ENCODE measurements at places on chromosomes 13 and 19.

- no peak for DNase-seq
These were observed 87.1 kb upstream of the STK24 start for GRCh38 chr13:98664047-98664446.

DNA sequence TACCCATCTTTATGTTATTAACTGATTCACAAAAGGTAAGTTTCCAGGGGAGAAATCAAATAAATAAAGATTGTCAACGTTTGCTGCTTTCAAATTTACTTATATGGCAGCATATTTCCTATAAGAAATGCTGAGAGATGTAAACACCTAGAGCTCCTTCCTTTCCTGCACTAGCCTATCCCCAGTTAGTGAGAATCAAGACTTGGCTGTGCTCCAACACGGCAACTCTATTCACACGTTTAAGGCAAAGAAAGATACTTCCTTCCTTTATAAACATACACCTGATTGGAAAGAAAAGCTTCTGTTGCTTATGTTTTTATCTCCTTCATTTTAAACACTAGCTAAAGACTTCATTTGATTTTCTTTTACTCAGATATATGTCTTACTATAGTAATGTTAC, 107.0 kb downstream of the PCDH9 start:
- DNase-seq, result peak; percentile 49

- peak; percentile 59 for DNase-seq
These were observed 1.5 kb downstream of the PDS5B start for GRCh38 chr13:32587811-32588170.

DNA sequence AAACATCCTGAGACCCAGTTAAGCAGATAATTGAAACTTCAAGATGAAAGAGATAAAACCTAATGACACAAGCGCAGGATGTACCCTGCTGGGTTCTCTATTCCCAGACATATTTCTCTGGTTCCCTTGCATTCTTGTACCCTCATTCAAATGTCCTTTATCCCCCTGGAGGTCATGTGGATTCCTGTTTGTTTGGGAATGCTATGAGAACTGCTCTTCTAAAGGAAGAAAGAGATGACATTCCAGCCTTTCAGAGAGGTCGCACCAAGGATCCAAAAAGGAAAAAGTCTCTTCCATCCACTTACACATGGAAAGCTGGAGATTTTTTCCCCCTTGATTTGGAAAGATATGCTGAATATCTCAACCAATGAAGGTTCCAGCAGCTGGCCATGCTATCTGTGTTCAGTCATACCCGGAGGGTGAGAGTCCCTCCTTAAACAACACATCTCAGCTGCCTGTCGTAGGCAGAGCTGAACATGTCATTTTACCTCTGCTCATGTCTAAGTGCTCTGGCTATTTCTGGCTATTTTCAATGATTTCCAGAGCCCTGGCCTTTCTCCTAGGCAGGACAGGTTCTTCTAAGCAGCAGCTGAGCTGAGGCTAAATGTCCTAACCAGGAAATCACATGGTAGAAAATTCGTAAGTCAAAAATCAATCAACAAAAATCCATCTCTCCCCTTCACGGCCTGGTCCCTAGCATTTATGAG, 52.5 kb downstream of the C13orf42 start:
- no peak for DNase-seq

DNA sequence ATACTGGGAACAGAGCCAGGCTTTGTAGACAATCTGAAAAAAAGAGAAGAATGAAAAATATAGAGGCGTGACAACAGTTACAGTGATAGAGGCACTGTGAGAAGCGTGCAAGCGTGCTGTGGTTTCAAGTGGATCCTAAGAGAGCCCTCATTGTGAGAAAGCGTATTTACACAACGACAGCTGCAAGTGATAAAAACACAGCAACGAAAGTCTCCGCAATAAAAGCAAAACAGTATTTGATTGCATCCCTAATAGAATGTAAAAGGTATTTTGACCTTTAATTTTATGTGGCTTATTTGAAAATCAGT, 642.7 kb upstream of the ARGLU1 start:
- peak; percentile 71 for DNase-seq

- no peak for DNase-seq
These were observed 24.1 kb downstream of the UPF1 start for GRCh38 chr19:18855647-18856384.

- no peak for DNase-seq
These were observed 49.0 kb upstream of the PNMA8B start for GRCh38 chr19:46544651-46545050.

DNA sequence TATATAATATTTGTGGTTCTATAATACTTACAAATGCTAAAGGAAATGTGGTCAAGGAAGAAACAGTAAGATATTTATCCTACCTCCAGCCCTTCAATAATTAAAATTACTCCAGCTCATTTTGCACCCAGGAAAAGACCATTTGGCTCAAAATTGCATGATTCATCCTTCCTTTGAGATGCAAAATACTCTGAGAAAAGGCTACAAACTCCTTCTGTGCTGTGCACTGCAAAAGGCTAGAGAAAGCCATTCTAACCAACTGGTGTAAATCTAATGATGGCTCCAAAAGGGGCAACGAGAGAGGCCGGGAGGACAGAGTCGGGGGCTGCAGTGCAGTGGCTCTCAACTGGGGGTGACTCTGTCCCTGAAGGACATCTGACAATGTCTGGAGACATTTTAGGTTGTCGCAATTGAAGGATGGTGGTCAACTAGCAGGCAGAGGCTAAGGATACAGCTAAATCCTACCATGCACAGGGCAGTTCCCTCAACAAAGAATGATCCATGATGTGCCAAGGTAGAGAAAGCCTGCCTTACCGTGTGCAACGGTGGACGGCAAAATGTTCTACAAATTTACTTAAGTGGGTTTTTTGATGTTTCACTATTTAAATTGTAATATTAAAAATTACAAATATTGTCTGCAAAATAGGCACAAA, 32.6 kb downstream of the SLC7A1 start:
- DNase-seq, result no peak

DNA sequence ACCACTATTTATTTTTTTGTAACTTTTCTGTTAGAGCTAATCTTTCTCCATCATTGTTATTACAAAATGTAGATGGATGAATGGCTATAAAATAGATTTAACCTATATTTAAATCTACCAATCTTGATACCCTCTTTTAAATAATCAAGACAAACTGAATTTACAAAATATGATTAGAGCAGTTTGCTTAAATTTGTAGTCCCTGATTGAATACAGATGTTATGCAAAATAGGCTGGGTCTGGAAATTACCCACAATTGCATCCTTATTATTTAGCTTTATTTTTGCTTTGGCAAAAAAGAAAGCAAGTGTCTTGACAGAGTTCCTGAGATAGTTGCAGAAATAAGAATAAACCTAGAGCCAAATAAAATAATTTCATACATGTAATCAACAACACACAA, 352.8 kb downstream of the KLF12 start:
- no peak for DNase-seq

DNA sequence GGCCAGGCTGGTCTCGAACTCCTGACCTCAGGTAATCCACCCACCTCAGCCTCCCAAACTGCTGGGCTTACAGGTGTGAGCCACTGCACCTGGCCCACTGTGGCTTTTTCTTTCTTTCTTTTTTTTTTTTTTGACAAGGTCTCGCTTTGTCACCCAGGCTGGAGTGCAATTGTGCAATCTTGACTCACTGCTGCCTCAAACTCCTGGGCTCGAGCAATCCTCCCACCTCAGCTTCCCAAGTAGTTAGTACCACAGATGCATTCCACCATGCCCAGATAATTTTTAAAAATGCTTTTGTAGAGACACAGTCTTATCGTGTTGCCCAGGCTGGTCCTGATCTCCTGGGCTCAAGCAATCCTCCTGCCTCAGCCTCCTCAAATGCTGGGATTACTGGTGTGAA, 12.1 kb upstream of the FCGBP start:
- no peak for DNase-seq

DNA sequence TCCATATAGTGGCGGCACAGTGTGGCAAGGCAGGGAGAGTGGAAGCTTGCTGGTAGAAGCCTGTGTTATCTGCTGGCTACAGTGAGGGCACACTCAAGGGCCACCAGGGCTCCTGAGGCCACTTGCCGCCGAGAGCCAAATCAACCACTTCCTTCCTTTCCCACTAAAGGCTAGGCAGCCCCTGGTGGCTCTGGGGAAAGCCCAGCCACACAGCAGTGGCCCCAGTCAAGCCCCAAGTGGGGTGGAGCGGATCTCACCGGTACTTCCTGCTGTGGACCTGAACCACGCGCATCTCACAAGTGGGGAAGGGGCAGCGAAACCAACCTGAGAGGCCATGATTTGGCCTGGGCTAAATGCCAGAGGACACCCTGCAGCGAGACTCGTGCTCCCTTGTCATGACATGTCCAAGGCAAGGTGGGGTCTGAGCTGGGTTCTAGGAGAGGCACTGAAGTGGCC, 21.9 kb upstream of the SLC35E1 start:
- no peak for DNase-seq

- DNase-seq, result no peak
These were observed 107.8 kb downstream of the SGCG start for GRCh38 chr13:23288564-23288963.

DNA sequence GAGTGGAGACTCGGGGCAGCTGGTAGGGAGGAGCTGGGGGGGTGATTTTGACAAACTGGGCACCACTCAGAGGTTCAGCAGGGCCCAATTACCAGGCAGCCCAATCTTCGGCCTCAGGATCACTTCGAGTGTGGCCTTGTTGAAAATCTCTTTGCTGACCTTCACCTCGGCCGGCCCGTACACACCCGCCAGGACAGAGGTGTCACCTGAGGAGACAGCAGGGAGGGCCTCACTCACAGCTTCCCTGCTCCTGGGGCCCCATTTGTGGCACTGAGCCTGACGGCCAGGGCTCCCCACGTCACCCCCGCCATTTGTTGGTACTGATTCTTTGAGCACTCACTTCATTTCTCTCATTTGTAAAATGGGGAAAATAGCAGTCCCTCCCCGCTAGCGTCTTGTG, 4.4 kb downstream of the EXOSC5 start:
- DNase-seq, result no peak

GRCh38 chr19:43409415-43409814, 5.3 kb upstream of the TEX101 start:
- no peak for DNase-seq

- DNase-seq, result no peak
These were observed 1332.0 kb upstream of the PCDH20 start for GRCh38 chr13:62747629-62748028.

DNA sequence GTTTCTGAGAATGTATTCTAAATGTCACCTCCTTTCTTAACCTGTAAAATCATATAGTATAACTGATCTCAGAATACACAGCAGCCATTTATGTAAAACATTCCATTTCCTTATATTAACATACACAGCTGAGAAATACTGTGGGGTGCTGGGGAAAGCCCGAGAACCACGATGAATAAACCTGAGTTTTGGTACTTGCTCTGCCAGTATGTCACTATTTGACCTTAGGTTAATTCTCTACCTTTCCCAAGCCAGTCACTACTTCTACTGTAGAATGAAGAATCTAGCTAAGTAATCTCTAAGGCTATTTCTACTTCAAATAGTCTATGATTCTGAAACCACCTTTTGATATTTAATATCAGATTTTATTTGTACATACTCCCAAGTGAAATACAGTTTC, 173.7 kb downstream of the TBC1D4 start:
- DNase-seq, result no peak

Measured in endothelial cell of umbilical vein (primary cell).